ENCODE measurements at places on chromosomes 4 and X. TPM values are rescaled to one million over a fixed set of nuclear protein-coding genes. Genes with fewer than 3 reads are reported as not detected.

The DKK2 gene
- total RNA-seq: 1.4 TPM

The GPRIN3 gene
- 7.3 TPM for total RNA-seq

The ABLIM2 gene
- 22.6 TPM for total RNA-seq

The IL1RAPL1 gene
- 0.73 TPM for total RNA-seq

The LDOC1 gene
- total RNA-seq: 4.5 TPM

The NSDHL gene
- 12.5 TPM for total RNA-seq

The UGT2B11 gene
- total RNA-seq: not detected

The TRPC3 gene
- 0.65 TPM for total RNA-seq

The TCEAL7 gene
- 6.4 TPM for total RNA-seq

The FAM236C gene
- total RNA-seq: not detected

The ADGRL3 gene
- total RNA-seq: 15.3 TPM

The COL4A5 gene
- 14.0 TPM for total RNA-seq
